A549 treated with dexamethasone at 1 μM for 4 hours (cell line): ENCODE measurements at places on chromosomes 12 and 14. TPM values are rescaled to one million over a fixed set of nuclear protein-coding genes. Genes with fewer than 3 reads are reported as not detected.

SRSF9 gene
- total RNA-seq = 187 to 211 TPM (median 199 TPM) in 5 replicates

EML1 gene
- 30.7 to 38.3 TPM (median 35.4 TPM) in 5 replicates for total RNA-seq

A2ML1 gene
- total RNA-seq = not detected in 5 replicates

CD27 gene
- total RNA-seq = not detected in 5 replicates

C12orf56 gene
- 0.07 to 0.21 TPM (median 0.18 TPM) in 3 of 5 replicates, not detected in the others for total RNA-seq

RNF212B gene
- total RNA-seq = not detected in 5 replicates

CLEC4A gene
- 0.37 TPM in 1 of 5 replicates, not detected in the others for total RNA-seq

CLEC2D gene
- 0.32 to 0.97 TPM (median 0.50 TPM) in 5 replicates for total RNA-seq
